ENCODE measurements at places on chromosomes 6 and 20.

- peak; percentile 66 for DNase-seq
These were observed 2.3 kb downstream of the RBM38 start for GRCh38 chr20:57393321-57394120.

GRCh38 chr6:105898286-105898685 is 187.8 kb upstream of the PRDM1 start:
- DNase-seq: no peak

- no peak for DNase-seq
These were observed 90.7 kb upstream of the PRDM1 start for GRCh38 chr6:105995391-105995865.

DNA sequence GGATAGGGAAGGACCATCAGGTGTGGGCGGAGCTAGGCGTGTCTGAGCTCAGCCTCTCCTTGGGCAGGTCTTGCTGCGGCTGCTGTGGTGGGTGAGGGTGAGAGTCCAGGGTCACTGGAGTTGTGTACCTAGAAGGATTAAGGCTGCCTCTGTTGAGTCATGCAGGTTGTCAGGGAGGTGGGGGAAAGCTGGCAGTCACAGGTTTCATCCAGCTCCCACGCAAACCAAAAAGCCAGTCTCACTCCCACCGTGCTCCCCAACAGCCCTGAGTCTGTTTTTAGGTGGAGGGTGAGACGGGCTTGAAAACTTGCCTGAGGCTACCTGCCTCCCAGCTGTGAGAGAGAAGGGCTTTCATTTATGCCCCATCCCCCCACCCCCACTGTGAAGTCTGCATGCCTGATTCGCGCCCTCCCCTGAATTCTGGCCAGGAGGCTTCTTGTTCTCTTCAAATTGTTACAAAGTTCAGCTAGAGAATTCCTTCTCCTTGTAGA is 161.5 kb downstream of the MYLK4 start:
- no peak for DNase-seq

DNA sequence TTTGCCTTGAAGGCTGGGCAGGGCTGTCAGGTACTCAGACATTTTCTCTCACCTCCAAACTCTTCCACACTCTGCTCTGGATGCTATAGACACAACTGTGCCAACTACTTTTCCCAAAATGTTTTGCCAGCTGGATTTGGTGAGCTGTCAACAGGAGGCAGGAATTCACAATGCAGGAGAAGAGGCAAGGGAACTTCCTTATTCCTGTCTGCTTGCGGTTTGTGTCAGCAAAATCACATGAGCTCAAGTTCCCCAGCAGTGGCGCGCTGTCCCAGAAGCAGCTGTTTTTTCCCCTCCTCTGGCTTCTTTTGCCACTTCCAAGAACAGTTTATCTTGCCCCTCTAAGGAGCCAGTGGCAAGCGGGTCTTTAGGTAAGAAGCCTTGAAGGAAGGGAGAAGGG is 608.2 kb downstream of the PRKN start:
- DNase-seq: no peak

- DNase-seq: no peak
These were observed 473.0 kb upstream of the CITED2 start for GRCh38 chr6:139847457-139847813.

GRCh38 chr6:133297657-133298056 is 56.5 kb downstream of the EYA4 start:
- no peak for DNase-seq

DNA sequence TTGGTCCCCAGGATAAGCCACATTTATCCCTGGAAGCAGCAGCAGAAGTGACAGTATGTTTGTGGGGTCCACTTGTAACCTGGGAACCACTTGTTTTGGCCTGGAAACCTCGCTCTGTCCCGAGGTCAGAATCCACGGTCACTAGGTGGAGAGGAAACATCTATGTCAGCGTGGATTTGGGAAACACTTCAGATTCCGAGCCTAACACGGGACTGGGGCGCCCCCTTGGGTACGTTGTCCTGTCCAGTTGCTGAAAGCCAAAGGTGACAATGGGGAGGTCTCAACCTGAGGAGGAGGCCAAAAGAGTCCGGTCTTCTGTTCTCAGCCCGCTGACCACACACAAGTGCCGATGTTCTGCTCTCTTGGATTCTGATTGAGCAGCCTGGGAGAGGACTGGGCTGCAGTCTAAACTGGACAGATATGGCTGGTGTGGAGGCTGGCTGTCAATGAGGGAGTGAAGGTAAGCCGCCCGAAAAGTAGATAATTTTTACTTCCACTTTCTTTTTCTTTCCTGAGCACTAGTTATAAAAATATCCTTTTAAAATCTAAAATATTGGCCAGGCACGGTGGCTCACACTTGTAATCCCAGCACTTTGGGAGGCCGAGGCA is 4.9 kb upstream of the ZFP57 start:
- no peak for DNase-seq

GRCh38 chr6:35357677-35358076 is 15.3 kb downstream of the PPARD start:
- no peak for DNase-seq

DNA sequence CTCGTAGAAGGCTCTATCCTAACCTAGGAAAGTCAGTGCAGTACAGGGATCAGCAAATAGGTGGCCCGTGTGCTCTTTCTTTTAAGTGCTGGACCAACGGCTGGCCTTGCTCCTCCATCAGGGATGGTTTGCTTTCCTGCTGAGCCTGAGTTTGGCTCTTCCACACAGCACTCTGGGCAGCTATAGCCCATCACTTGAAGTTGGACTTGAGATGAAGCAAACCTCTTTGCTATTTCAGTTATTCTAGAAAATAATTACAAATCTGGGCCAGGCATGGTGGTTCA is 66.9 kb upstream of the KCNK16 start:
- no peak for DNase-seq

DNA sequence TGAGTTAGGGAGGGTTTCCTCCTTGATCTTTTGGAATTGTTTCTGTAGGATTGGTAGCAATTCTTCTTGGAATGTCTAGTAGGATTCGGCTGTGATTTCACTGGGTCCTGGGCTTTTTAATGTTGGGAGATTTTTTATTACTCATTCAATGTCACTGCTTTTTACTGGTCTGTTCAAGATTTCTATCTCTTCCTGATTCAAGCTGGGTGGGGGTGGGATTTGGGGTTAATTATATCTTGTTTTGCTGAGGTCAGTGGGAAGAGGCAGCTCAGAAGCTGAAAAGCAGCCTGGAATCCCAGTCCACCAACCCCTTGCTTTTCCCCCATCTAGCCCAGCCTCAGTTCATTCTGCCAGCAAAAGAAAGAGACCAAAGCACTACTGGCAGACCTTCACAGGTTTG is 39.6 kb downstream of the SUMO4 start:
- DNase-seq: no peak

DNA sequence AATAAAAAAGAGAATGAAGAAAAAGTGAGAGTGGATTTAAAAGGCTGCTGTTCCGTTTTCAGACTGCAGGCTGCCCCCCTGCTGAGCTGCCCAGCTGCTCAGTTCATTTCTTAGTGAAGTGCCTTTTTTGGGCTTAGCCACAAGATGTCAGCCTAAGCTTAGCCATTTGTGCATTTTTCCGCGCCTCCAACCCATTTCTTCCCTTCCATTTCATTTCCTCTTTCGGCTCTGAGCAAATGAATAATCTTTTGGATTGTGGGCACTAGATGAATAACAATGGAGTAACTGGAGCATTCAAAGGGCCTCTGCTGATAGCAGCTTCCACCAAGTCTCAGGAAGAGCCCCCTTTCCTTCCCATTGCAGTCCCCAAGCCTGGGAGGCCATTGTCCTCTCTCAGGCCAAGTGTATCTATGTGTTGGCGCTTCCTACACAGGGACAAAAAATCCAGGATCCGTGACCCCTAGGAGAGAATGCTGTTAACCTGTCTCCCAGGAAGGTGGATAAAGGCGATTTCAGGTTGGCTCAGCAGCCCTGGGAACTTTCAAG is 83.5 kb upstream of the SPTLC3 start:
- peak; percentile 82 for DNase-seq

DNA sequence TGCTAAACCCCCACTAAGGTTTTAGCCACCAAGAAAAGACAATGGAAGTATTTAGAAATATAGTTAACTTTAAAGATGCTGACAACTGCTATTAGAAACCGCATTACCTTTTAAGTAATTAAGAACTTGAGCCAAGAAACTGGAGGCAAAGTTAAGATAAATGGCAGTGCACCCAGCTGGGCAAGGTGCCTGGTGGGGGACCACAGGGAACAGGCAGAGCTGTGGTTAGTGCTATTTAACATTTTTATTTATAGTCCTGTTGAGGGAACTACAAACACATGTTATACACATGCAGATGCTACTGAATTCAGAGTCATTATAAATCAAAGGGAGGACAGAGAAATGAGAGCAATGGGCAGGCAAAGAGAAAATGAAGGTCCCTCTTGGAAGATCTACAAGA is 447.9 kb downstream of the TFAP2B start:
- no peak for DNase-seq

- DNase-seq: no peak
These were observed 382 bp downstream of the MYH7B start for GRCh38 chr20:34956041-34956458.

- DNase-seq: no peak
These were observed 35.2 kb downstream of the RREB1 start for GRCh38 chr6:7142918-7143475.

- no peak for DNase-seq
These were observed 107.3 kb downstream of the SYCP2 start for GRCh38 chr20:59825944-59826759.

GRCh38 chr20:32339116-32339515 is 19.0 kb upstream of the ASXL1 start:
- DNase-seq: no peak

Data from cerebellum (tissue), 4 donors.